Activated CD4-positive, alpha-beta T cell treated with anti-CD3 and anti-CD28 coated beads for 24 hours (primary cell): ENCODE measurements at places on chromosomes 12 and 14.

DNA sequence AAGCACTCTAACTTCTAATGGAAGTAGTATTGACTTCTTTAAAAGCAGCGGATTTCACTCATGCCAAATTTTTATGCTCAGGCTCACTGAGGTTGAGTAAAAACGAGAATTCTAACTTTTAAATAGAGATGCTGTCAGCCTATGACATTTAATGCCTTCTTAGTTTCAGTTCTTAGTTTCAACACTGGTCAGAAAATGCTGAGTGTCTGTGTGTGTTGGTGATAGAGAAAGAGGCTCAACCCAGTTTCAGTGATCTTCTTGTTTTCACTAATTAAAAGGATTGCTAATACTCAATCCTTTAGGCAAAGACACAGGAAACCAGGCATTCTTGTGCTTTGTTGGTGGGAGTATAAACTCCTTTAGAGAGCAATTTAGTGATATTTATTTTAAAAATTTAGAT lies 31.0 kb downstream of the PEBP1 start:
- no peak for DNase-seq

GRCh38 chr14:80764496-80764895 lies 177.0 kb downstream of the CEP128 start:
- no peak for DNase-seq

GRCh38 chr14:80535171-80535570 lies 323.9 kb upstream of the DIO2 start:
- no peak for DNase-seq

GRCh38 chr12:72836194-72836593 lies 564.0 kb downstream of the TRHDE start:
- DNase-seq, result no peak

DNA sequence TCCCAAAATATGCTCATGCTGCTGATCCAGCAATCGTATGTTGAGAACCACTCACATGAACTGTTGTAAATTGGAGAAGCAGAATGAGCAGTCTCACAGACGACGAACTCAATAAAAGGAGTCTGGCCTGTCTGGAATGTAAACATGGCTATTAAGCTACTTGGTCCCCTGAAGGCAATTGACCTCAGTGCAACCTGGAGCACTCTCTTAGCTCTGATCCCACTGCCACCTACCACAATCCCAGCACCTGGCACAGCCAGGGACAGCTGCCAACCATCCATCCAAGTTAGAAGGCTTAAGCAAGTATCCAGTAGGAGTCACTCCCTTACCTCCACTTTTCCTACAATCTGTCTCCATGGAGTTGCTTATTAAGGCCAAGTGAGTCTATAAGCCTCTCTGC lies 406.9 kb upstream of the CLEC14A start:
- DNase-seq, result no peak

- DNase-seq, result no peak
Measured at GRCh38 chr14:72535485-72535884, 358.4 kb downstream of the DPF3 start.

DNA sequence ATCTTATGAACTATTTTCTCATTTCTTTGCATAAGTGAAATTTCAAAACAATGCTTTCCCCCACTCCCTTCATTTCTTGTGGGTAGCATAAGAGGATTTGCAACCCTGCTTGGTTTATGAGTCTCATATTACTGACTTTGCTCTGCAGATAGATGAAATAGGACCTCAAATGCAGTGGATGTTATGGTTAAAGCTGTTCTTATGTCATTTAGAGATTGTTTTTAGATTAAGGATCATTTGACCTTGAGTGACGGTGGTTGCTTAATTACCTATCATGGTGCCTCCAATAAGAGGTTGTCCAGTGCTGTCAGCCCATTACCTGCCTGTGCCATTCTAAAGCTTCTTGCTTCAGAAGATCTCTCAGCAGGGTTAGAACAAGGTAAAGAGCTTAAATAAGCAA lies 351.4 kb upstream of the ATP2B1 start:
- DNase-seq, result no peak

DNA sequence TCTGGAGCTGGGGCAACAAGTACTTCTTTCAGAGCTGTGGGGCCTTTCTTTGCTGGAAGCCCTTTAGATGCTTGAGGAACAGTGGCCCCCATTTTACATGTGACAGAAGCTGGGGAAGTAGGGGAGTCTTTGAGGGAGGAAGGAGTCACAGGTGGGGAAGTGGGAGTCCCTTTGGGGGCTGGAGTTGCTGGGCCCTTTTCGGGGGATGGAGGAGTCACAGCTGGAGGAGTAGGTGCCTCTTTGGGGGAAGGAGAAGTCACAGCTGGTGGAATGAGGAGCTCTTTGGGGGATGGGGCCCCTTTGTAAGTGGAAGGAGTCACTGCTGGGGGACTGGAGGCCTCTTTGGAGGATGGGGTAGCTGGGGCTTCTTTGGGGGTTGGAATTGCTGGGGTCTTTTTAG lies 8.6 kb downstream of the NACA start:
- no peak for DNase-seq

DNA sequence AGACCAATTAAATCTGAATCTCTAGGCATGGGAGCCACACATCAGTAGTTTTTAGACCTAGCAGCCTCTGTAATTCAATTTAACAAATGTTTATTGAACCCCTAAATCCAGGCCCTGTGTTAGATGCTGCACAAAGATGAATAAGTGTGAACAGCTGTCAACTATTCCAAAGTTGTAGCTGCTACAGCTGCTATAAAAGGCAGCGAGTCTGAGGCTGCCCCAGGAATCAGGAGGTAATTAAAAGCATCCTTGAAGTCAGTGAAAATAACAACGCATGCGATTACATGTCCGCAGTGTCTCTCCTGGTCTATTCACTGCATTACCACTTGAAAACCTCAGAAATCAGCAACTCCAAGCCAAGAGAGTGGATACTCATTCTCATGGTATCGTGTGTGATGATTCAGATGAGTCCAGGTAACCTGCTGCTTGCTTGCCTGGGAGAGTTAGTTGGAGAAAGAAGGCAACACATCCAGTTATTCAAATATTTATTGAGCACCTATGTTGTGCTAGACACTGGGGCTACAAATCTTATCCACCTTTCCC lies 34.9 kb upstream of the DDHD1 start:
- no peak for DNase-seq

- DNase-seq, result no peak
Measured at GRCh38 chr14:98944989-98945388, 327.0 kb downstream of the BCL11B start.

DNA sequence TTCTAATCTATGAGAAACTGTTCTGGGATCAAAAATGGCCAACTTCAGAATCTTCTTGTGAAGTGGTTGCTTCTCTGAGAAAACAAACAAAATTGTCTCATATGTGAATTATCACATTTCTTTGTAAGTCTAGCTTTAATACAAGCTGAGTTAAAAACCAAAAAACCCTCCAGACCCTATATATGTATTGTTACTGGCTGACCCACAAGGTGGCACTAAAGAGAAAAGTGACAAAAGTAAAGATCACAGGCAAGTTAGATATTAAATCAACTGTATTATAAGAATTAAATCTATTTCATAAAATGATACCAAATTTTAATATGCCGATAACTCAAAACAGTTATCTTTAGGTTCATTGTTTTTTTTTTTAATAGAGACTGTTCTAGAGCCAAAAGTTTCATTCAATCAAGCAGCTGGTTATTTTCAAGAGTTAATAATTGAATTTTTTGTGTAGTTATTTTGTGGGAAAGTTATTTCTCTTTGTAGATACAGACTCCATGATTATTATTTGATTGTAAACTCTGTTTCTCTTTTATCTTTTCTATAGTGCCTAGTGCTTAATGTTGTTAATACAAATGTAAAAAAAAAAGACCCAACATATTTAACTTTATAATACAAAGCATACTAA lies 7.5 kb upstream of the TRHDE start:
- DNase-seq, result no peak

DNA sequence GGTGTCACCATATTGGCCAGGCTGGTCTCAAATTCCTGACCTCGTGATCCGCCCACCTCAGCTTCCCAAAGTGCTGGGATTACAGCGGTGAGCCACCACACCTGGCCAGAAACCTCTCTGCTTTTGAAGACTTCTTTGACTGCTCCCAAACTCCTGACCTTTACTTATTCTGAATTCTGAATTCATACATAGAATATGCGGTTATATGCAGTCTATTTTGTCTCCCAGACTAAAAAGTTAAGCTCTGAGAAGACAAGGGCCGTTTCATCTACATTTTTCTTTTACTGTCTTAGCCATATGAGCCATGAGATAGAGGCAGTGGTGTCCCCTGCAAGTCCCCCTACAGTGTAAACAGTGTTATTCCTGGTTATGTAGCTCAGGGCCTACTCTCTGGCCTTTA lies 179.3 kb downstream of the NTF3 start:
- no peak for DNase-seq

- no peak for DNase-seq
Measured at GRCh38 chr12:14901228-14901562, 15.5 kb upstream of the MGP start.

DNA sequence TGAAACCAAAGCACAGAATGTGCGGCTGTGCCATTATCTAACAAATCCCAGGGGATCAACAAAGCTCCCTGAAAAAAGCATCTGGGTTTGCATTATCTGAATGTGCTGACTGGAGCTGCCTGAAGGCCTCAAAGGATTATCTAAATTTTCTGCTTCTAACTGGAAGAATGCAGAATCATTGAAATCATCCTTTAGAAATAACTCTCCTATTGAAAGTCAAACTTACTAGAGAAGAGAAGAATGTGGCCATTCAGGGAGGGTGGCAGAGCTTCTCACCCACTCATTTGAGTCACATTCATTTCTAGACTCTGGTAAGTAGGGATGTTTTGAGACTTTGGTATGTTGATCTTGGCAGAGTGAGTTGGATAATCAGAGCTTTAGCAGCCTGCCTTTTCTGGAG lies 220.6 kb upstream of the RGS6 start:
- no peak for DNase-seq

DNA sequence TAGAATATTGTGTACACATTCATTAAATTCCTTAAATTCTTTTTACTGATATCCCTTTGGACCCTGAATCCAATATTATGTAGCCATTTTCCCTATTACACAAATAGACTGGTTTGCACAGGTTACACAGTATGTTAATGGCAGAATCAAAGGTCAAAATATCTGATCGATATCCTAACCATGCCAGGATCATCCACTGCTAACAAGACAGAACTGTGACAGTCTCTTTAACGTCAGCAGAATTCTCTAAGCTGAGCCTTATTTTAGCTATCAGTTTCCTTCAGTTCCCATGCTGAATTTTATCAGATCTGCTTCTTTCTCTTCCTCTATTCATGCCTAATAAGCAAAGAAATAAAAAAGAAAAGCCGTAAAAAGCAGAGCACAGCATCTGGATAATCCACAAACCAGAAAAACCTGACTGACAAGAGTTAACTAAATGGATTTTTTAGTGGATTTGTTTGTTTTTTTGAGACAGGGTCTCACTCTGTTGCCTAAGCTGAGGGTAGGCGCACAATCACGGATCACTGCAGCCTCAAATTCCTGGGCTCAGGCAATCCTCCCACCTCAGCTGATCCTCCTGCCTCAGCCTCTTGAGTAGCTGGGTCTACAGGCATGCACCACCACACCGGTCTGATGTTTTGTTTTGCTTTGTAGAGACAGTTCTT lies 130.4 kb downstream of the PAWR start:
- DNase-seq, result no peak

GRCh38 chr14:98008381-98009113 lies 1211.4 kb downstream of the VRK1 start:
- DNase-seq, result no peak
